ENCODE measurements at places on chromosomes 1 and 21.
A peak's percentile ranks its signal among the peaks of the same experiment; 100 is the strongest.

GRCh38 chr1:45412899-45413298 is 72.7 kb upstream of the MUTYH start:
- DNase-seq: no peak

GRCh38 chr1:113247782-113248181 is 142.5 kb upstream of the MAGI3 start:
- no peak for DNase-seq

DNA sequence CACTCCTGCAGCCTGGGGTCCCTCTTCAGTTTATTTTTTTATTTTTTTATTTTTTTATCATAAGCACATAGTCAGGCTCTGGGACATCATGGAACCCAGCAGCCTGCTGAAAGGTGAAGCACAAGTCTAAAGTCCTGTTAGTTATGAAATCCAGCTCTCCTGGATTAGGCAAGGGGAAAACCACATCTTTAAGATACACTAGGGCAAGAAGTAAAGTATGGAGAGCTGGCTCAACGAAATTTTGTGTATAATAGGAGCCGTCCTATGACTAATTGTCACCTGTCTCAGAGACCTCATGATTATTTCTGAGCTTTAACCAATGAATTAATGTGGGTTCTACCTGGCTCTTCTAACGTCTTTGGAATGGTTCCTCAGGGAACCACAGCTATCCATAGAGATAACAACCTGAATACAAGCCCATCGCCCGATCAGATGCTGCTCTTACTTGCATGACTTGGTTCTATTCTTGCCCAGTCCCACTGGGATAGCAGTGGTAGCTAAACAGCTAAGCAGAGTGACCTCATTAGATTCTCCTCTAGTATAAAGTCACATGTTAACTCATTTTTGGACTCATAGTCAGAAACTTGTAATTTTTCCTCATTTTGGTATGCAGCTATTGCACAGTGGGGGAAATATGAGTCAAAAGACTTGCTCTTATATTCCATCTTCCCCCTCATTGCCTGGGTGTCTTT is 122.7 kb downstream of the LMO4 start:
- DNase-seq: no peak

DNA sequence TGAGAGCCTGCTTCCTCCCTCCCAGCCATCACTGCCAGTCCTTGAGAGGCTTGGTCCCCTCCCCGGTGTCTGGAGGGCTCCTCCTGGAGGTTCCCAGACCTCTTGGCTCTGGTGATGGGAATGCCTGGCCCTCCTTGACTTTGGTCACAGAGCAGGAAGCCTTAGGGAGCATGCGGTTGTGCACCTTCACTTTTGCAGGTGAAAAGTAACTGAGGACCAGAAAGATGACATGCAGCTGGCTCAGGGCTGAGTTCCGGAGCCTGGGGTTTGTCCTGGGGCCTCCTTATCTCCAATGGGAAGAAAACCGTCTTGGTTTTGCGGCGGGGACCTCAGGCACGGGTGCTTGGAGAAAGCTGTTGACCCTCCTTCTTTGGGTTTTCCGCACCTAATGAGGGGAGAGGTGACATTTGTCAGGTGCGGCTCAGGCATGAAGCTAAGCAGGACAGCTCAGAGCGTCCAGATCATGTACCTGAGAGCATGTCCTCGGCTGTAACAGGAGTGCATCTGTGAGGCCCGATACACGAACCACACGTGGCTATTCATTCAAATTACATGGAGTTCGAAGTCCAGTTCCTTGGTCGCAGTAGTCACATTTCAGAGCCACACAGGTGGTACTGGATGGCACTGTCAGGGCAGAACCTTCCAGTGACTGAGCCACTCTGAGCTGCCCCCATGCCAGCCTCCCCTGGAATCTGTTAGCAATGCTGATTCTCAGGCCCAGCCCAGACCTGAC is 608 bp upstream of the MX2 start:
- no peak for DNase-seq

DNA sequence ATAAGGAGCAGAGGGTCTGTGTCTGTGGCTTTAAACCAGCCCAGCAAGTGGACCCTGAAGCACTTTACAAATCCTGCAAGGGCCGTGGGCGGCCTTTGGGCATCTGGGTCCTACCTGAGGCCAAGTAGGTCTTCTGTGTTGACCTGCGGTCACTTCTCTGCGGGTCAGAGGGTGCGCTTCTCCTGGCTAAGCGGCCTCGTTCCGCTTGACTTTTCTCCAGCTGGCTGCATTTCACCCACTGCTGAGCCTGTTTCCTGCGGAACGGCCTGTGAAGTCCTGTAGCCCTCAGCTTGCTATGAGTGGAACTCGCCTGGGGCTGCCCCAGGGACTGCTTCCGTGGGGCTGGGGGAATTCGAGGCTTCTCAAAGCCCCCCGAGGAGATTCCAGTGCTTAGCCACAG is 43.3 kb downstream of the SLC37A1 start:
- DNase-seq: no peak

DNA sequence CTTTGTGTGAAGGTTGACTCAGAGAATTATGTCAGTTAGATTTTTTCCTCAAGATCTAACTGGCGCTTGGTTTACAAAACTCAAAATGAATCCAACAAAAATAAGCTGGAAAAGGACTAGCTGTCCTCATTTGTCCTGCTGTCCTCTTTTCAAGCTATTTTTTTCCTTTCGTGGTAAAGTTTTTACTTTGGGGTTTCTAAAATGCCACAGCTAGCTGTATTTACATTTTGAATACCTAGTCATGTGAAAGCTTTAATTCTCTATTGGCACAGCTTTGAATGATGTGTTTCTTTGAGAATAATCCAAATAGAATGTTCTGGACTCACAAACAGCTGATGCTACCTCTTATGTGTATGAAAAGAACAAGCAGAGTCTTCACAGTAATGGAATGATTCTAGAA is 673.6 kb upstream of the NR5A2 start:
- DNase-seq: no peak

- DNase-seq: no peak
Measured at GRCh38 chr1:154492115-154492514, 9.9 kb upstream of the TDRD10 start.

DNA sequence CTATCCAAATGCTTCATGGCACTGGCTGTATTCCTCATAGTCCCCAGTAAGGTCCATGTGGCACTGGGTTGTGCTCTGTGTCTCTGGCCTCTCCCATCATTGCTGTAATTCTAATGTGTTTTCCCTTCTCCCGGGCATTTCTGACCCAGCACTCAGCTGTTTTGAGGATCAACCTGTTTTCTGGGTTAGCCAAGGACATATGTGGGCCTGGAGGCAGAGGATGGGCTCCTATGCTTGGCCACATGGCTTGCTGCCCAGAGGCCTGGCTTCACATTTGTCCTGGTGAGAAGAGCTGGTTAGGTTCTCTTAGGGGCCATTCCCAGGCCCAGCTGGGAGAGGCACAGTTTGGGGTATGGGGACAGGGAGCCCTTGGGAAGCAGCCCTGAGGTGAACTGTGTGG is 103.1 kb downstream of the FAM78B start:
- no peak for DNase-seq

GRCh38 chr1:115676498-115677181 is 34.9 kb downstream of the VANGL1 start:
- DNase-seq: no peak

GRCh38 chr1:202589190-202589930 is 120.9 kb downstream of the SYT2 start:
- DNase-seq: no peak

- DNase-seq: no peak
Measured at GRCh38 chr1:175839779-175840669, 96.6 kb upstream of the TNR start.

DNA sequence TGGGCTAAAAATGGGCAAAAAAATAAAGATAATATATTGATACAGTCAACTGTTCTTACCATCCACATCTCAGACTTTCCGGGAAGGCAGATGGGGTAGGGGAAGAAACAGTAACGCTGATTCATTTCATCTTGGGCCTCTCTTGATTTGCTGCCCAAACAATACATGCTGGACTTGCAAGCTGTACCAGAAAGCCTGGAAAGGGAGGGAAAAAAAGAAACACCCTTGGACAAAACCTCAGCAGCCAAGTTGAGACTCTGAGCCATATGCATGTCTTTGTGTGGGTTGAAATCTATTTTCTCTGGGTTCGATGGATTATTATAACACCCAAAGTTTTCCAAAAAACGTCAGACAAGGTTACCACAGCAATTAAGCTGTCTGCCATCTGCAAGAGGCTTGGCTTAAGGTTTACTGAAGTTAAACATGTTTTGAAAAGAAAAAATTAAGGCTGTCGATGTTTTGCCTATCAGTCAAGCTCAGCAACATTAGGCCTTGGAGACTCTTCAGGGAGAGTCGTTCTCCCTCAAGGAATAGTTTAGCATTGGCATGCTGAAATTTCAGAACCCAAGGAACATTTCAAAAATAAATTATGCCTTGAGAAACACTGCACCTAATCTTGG is 71.2 kb downstream of the PSMG1 start:
- no peak for DNase-seq

DNA sequence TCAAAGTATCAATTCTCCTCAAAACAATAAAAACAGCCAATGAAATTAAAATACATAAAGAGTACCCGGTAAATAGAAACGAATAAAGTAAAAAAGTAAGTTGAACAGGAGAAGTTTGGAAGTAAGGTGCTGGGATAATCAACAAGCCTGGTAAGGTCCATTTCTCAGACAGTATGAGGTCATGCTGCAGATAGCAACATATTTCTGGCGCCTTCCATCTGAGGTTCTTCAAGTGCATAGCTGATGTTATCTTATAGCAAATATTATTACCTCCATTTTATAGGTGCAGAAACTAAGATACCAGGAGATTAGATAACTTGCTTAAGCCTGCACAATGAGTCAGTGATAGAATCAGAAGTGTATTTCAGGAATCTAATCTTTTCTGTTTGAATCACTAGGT is 23.7 kb upstream of the CEP350 start:
- no peak for DNase-seq

DNA sequence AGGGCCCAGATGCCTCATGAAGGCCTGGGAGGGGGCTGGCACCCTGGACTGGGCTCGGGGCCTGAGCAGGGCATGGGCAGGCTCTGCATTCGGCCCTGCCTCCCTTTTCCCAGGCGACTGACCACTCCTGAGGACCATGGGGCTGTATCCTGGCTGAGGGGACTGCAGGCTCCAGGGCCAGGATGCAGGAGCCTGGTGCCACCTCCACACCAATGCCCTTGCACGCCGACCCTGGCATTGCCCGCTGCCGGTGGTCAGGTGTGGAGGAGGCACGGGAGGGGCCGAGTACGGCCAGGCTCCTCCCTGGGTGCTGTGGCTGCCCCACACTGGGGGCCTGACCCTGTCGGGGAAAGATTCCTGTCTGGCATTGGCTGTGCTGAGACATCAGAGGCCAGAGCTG is 128.9 kb downstream of the SIK1 start:
- DNase-seq: no peak

DNA sequence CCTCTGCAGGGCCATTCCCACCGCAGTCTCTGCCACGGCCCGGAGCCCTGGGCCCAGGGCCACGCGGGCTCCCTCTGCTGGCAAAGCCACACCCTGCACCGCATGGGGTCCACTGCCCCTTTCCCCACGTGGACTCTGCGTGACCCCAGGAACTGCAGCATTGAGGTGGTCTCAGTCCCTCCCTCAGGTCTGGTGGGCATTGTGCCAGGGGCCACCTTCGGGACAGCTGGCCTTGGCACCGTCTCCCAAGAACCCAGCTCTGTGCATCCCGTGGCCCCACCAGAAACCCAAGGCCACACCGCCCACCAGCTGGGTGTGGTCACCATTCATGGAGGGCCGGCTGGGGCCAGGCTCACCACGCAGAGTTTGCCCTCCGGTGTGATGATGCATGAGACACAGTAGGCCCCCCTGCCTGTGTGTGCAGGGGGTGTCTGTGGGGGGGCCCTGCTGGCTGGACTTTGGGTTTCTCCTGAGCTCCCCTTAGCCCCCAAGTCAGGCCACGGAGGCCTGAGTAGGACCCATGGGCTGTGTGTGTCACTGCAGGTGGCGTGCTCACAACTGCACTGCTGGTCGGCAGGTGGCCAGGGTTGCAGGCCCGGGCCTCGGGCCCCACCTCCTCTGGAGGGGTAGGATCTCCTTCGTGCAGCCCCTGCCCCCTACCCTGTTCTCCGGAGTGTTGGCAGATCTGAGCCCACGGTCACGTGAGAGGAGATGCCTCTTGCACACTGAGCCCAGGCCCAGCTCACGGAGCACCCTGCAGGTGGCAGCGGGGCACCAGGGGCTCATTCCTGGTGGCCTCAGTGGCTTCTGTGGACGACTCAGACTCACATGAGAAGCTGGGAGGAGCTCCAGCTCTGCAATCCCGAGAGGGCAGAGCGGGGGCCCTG is 5.8 kb downstream of the VWA1 start:
- peak; percentile 64 for DNase-seq

GRCh38 chr1:211734791-211735190 is 59.4 kb upstream of the NEK2 start:
- DNase-seq: no peak

DNA sequence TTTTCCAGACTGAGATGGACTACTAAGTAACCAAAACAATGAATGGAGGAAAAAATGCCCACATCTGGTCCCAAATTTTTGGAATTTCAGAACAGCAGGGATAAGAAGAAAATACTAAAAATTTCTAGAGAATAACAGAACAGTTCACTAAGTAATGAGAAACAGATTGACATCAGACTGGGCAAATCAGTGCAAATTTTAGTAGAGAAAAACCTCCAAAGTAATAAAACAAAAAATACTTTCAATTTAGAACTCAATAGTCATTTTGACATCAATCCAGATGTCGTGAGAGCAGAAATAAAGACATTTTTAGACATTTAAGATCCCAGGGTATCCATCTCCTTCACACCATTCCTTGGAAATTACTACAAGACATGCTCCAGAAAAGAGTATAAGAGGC is 39.3 kb downstream of the CRP start:
- no peak for DNase-seq

DNA sequence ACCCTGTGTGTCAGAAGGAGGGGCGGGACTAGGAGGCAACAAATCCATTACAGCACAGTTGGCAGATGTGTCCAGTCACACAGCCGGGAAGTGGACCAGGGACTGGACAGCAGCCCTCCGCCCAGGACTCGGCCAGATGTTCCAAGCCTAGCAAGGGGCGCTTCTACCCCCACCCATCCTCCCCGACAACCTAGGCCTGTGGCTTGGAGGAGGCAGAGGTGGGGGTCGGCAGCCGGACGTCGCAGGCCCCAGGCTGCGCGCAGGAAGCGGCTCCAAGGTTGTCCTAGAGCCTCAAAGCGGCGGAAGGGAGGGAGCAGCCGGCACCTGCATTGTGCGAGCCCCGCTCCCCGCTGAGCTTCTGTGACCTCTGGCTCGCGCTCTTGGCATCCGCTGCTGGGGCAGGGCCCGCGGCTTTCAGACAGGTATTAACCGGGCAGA is 20.6 kb upstream of the MYCL start:
- no peak for DNase-seq
